Kidney (tissue), 22 donors: ENCODE measurements at places on chromosomes 3 and 15. TPM values are rescaled to one million over a fixed set of nuclear protein-coding genes. Genes with fewer than 3 reads are reported as not detected.

GRCh38 chr3:126107203-126107939, 23.4 kb upstream of the SLC41A3 start:
- DNase-seq, result no peak

Gene CCR8
- total RNA-seq, result 0.19 TPM

Gene ANKRD34C
- not detected for total RNA-seq

- DNase-seq, result no peak
Observed at GRCh38 chr3:5262507-5262906, 75.0 kb downstream of the EDEM1 start.

GRCh38 chr3:17144665-17144993, 259.9 kb downstream of the PLCL2 start:
- DNase-seq, result no peak

GRCh38 chr3:168865022-168865551, 769.4 kb upstream of the GOLIM4 start:
- DNase-seq, result peak; percentile 71

GRCh38 chr15:96362755-96363651, 32.5 kb downstream of the NR2F2 start:
- peak; percentile 54 for DNase-seq

- DNase-seq, result no peak
Observed at GRCh38 chr3:124924741-124925140, 9.8 kb downstream of the MUC13 start.

DNA sequence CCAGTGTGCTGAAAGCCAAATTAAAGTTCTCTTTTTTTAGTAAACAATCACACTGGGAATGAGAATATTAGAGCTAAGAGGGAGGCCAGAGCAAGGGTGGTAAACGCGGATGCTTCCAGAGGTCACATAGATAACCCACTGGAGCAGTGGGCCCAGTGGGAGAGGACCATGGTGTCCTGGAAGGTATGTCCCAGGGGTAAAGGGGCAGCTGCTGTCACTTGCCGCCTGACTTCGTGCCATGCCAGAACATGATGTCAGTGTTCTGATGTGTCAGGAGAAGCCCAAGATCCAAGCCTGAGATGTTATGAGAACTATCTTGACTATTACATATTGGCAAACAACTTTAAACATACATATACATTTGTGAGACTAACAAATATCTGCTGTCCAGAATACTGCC, 211.9 kb upstream of the IL12A start:
- DNase-seq, result no peak

DNA sequence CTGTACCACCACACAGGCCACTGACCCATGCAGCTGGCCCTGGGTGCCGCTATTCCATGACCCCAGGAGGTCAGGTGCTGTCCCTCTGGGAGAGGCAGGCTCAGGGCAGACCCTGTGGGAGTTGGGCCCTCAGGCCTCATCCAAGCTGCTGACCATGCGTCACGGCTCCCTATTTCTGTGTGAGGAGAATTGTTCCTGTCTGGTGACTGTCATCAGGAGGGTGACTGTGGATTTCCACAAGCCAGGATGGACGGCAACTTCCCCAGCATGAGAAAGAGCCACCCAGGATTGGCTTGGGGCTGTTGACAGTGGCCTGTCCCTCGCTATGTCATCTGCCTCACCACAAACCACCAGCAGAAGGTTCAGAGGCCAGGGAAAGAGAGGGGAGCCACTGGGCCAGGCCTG, 41.4 kb downstream of the ZDHHC19 start:
- no peak for DNase-seq

Gene UNC13C
- 0.19 TPM for total RNA-seq

Gene MYO5C
- total RNA-seq, result 41.6 TPM

Gene STAB1
- total RNA-seq, result 379 TPM

DNA sequence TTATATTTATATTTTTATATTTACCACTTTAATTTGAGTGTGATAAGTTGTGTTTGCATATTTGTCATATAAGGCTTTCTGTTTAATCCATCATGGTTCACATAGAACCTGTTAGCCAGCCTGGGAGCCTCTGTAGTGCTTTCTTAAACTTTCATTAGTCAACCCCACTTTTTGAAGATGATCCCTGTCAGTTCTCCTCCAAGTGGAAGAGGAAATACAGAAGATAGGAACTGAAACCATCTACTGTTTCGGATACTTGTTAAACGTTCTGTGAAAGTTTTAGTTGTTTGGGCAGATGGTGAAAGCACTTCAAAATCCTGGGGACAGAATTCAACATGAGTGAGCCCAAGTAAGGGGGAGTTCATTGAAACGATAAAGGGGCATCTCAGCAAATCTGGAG, 4.6 kb upstream of the SAMMSON start:
- no peak for DNase-seq

- DNase-seq, result no peak
Observed at GRCh38 chr15:68232449-68232848, 2.9 kb upstream of the CLN6 start.

GRCh38 chr3:18223974-18224373, 201.2 kb downstream of the SATB1 start:
- no peak for DNase-seq

- no peak for DNase-seq
Observed at GRCh38 chr3:1532935-1533606, 440.2 kb downstream of the CNTN6 start.

DNA sequence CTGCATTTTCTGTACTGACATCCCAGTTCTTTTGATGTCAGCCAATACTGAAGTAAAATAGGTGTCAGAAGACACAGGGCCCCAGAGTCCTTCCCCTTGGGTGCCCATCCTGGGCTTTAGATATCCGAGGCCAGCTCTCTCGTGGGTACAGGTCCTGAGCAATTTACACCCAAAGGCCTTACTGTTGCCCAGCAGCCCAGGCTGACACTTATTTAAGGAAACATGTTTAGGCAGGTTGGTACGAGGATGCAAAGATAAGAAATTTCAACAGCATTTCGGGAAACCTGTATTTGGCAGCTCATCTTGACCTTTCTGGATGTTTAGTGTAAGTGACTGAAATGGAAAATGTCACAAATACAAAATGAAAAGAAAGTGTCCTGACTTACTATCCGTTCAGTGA, 130.0 kb upstream of the IL12A start:
- no peak for DNase-seq

- no peak for DNase-seq
Observed at GRCh38 chr3:168585544-168585943, 489.8 kb upstream of the GOLIM4 start.

DNA sequence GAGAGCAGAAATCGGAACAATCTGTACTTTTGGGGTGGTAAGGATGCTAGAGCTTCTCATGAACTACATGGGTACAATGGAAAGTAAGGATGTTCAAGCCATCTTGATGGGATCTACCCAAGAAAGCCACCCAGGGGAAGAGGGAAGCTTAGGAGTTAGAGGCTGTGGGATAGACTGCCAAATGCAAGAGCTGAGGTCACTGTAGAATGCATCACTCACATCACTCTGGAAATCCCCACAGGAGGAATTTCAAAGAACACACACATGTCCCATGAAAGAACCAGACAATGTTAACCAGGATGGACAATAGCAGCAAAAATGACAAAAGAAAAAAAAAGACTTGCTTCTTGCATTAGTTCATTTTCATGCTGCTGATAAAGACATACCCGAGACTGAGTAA, 32.8 kb upstream of the UBE2E2 start:
- no peak for DNase-seq

Gene ZBBX
- 1.2 TPM for total RNA-seq

Gene SRGAP3
- 24.3 TPM for total RNA-seq

Gene COL6A6
- 0.25 TPM for total RNA-seq

GRCh38 chr15:62503451-62503850, 338.4 kb upstream of the C2CD4B start:
- peak; percentile 68 for DNase-seq

GRCh38 chr3:132237652-132238032, 79.6 kb upstream of the ACP3 start:
- no peak for DNase-seq

- no peak for DNase-seq
Observed at GRCh38 chr15:72206677-72207000, 9.1 kb upstream of the GRAMD2A start.

DNA sequence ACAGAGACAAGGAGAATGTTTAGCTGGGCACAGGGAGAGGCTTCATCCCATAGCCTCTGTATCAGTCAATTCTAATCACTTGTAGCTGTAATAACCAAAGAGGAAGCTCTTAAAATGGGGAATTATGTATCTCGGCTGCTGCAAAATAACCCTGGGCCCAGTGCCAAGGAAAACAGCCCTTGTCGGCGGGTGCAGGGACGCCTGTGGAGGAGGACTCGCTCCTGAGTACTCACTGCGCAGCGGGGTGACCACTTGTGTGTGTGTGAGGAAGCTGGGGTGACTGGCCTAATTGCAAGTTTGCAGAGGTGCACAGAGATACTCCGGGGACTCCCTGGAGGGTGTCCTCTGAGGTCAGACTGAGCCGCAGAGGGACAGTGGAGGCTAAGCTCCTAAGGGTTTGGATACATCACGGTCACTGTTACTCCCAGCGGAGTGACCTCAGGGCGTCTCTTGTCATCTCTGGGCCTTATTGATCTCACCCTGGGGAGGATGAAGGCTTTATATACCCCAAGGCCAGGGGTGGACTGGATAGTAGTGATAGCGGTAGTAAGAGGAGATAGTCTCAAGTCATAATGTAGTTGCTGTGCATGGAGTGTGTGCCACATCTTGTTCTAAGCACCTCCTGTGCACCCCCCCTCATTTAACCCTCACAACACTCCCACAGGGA, 37.2 kb downstream of the SLC6A6 start:
- peak; percentile 91 for DNase-seq

DNA sequence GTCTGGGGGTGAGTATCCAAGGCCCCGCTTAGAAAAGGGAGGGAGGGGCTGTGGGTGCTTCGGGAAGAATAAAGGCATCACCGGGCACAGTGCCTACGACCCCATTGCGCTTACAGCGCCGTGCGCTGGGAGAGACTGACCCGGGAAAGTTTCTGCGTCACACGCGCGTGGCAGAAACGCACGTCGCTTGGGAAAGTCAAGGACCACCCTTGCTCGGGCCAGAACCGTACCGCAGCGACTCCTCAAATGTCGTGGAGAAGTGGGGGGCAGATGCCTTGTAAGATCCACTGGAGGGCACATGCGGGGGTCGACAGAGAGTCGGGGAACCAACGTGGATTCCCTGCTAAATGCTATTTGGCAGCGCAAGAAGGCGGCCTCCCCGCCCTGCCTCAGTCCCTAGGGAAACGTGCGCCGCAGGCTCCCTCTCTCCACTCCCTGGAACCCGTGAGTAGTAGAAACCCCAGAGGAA, 2.4 kb downstream of the ADAMTS9 start:
- peak; percentile 69 for DNase-seq

DNA sequence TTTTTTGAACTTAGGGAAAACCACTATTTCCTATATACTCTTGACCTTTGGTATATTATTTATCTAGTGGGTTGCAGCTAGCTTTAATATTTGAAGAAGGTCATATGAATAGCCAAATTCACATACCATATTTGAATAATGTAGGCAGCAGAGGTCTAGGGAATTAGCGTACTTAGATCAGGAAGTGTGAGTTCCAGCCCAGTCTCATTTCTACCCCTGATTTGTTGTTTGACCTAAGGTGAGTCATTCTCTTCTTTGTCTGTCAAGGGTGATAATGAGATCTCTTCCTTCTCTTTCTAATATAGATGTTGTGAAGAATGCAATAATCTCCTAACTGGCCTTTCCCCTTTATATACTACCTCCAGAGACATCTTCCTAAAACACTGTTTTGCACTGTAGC, 36.6 kb upstream of the ZPLD1 start:
- no peak for DNase-seq
